ENCODE measurements at places on chromosomes 11 and 22.

DNA sequence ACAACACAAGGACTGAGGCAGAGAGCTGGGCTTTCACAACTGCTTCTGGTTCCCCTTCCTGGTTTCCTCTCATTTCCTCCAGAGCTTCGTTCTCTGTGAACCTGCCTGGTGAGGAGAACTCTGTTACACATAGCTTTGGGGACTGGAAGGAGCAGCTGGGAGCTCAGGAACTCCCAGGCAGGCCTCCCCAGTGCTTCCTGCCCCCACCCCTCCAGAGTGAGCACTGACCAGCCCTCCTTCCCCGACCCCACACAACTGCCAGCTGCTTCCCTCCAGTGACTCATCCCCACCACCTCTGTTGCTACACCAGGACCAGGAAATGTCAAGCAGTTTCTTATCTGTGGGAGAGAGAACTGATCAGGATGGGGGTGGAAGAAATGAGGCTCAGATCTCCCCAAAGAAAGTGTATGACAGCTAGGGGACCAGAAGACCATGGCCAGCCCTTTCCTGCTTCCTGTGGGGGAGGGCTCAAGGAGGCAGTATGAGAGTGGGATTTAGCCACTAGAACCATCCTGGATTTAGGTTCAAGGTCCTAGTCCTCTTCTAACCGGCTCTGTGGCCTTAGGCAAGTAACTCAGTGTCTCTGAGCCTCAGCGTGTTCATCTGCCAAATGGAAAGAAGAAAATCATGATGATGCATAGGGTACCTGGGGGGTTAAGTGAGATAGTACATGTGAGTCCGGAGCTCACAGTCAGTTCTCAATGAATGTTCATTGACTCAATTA, 4.5 kb upstream of the TP53I11 start:
- no peak for DNase-seq

DNA sequence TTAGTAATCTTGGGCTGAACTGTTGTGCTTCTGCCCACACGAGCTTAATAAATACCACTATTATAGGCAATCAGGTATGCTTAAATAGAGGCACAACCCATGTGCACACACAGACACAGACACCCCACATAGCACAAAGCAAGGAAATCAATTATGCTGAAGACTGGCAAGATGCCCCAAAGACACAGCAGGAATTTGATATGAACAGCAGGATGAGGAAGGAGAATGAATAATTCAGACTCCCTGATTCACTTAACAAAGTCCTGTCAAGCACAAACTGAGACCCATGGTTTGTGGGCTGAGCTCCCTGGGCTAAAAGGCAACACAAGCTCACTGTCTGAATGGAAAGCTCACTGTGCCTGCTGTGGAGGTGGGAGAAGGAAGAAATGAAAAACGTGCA, 42.5 kb downstream of the RBFOX2 start:
- no peak for DNase-seq

GRCh38 chr11:81497202-81497804, 1236.4 kb downstream of the FAM181B start:
- DNase-seq = no peak

DNA sequence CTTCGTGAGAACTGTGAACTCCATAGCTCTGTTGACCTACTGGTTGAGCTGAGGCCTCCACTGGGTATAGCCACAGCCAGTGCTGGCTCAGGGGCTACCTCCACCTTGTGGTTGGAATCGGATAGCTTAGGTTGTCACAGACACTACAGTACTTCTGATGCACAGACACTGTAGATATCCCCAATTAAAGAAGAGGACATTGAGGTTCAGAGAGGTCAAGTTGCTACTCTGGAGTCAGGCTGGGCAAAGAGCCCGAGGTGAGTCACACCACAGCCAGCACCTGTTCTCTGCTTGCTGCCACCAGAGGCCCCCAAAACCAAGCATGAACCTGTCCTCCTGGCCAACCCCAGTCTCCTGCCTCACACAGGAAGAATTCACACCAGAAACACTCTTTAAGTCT, 5.4 kb downstream of the UFD1 start:
- no peak for DNase-seq

DNA sequence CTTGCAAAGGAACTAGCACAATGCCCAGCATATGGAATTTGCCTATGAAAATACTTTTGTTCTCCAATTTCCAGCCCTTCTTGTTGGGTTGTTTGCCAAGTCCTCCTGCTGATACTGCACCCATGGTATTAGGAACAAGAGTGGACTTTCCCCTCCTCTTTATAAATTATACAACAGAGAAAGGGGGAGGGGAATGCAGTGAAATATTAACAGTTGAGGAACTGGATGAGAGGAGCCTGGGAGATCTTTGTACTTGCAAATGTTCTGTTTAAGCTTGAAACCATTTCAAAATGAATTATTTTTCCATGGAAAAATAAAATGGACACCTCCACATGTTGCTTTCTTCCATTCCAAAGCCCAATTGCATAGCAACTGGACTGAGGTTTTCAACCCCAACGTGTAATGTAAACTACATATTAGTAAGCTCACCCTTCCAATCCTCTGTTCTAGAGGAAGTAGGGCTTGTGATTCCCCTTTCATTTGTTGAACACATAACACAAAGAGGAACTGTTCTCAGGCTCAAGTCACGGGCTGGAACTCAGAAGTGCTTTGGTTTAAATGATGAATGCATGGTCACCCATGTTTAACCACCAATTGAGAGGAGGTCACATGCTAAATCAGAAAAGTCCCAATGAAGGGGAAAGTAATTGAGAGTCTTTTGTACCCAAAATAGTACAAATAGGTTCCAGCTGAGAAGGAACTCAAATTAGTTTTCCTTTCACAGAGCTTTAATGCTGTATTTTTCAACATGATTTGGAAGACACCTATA, 66.2 kb upstream of the ZC3H12C start:
- DNase-seq = no peak

DNA sequence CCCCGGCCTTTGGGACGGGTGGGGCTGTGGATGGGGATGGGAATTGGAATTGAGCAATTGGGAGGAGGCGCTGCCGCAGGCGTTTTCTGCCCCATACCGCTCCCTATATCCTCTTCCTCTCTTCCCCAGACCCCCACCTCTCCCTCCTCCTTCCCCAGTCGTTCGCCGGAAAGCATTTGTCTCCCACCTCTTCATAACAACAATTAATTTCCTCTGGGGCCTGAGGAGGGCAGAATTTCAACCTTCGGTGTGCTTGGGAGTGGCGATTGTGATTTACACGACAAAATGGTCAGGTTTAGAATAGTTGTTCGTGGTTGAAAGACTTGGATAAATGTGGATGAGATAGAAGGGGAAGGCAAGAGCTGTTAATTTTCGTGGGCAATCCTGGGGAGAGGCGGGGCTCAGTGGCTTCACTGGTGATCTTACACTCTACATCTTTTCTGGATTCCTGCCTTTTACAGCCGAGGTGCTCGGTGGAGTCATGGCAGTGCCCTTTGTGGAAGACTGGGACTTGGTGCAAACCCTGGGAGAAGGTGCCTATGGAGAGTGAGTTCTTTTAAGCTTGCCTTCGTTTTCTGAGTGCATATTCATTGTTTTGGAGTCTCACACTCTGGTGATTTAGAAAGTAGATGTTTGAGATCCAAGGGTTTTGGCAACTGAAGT, 1.5 kb downstream of the CHEK1 start:
- no peak for DNase-seq

GRCh38 chr11:16771350-16772140, 33.1 kb downstream of the C11orf58 start:
- DNase-seq = no peak

GRCh38 chr11:10669258-10670033, 24.1 kb downstream of the IRAG1 start:
- no peak for DNase-seq

DNA sequence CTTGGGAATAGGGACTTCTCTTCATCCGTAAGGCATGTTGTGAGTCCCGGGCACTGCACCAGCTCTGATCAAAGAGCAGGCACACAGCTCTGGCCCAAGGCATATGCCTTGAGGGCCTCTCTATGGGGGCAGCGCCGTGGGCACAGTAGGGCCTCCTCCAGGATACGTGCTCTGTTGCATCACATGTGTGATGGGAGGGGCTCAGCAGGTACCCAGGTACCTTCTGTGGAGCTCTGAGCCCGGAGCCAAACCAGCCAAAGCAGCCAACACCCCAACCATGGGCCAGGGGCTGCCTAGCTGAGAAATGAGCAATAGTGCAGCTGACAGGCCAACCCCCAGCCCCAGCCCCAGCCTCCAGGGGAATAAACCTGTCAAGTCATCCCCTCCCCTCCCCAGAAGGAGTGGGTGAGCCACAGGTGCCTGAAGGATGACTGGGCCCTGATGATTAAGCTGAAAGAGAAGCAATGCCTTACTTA, 79.7 kb upstream of the SHISAL1 start:
- DNase-seq = no peak

- DNase-seq = no peak
Measured at GRCh38 chr11:102420547-102420946, 32.0 kb downstream of the TMEM123 start.

DNA sequence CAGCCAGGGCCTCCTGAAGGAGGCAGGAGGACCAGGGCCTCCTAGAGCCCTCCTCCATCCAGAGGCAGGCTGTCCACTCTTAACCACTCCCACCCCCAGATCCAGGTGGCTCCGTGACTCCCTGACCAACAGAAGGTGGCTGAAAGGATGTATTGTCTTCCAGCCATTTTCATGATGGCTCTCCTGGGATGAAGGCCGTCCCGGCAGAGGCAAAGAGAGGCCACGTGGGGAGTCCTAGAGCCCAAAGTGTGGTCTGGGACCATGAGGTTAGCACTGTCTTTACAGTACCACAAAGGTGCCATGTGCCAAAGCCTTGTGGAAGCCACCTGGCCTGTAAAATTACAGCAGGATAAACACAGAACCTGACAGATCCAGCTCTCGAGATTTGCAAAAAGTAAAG, 42.3 kb downstream of the DUSP8 start:
- no peak for DNase-seq

DNA sequence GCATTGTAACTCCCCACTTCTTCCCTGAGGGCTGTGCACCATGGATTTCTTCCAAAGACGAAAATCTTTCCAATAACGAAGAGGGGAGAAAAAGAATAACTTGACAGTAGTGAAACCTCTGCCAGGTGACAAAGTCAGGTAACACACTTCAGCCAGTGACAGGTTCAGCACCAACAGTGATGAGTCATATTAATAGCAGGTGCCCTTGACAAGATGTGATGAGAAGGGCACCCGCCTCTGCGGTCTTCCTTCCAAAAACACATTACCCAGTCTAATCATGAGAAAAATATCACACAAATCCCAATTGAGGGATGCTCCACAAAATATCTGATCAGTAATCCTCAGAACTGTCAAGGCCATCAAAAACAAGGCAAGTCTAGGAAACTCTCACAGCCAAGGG, 157.8 kb downstream of the EFCAB6 start:
- DNase-seq = no peak

- no peak for DNase-seq
Measured at GRCh38 chr11:33772300-33772699, 2.0 kb downstream of the FBXO3 start.

DNA sequence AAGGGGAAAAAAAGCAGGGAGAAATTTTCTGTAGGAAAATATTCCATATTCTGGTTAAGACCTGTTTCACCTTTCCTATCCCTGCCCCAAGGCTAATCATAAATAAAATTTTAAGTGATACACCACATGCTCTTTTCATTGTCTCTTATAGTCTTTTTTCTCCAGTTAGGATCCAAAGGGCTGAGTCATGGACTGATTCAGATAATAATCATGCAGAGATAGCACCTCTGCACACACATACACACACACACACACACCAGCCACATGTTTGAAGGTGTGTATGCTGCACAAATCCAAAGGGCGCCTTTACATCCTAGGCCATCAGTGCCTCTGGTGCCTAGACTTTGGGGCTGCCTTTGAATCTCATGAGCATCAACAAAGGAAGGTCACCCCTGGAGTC, 35.5 kb upstream of the CWF19L2 start:
- DNase-seq = no peak

GRCh38 chr11:27777033-27777432, 76.8 kb upstream of the BDNF start:
- DNase-seq = no peak

GRCh38 chr11:17001806-17002205, 12.4 kb downstream of the PLEKHA7 start:
- DNase-seq = no peak

GRCh38 chr11:102780491-102780918, at the start of gene MMP10:
Gene MMP10, minus strand, starts transcription at chr11:102780628. Its CDS starts 37 bp downstream, at chr11:102780591.
- no peak for DNase-seq

- DNase-seq = no peak
Measured at GRCh38 chr22:43226377-43227238, 39.7 kb upstream of the TTLL12 start.

- no peak for DNase-seq
Measured at GRCh38 chr22:29195964-29196666, 9.6 kb upstream of the EMID1 start.

DNA sequence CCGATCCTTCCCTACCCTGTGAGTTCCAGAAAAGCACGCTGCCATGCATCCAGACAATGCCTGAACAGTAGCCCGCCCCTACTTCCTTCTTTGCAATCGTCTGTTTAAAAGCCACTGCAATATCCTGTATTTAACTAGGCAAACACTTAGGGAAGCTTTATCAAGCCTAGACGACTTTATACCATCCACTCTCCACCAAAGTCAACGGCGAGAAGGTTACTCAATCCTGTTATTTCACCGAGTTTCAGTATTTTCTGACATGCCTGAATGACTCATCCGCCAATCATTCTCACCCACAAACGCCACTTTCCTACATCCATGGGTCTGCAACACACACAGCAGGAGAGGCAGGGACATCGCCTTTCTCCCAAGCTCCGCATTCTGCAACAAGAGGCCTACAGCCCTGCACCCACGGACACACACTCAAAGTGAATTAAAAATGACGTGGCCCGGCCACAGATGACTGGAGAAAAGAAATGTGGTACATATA, 9.3 kb downstream of the CELSR1 start:
- no peak for DNase-seq
